ENCODE measurements at places on chromosomes 6 and 20. TPM values are rescaled to one million over a fixed set of nuclear protein-coding genes. Genes with fewer than 3 reads are reported as not detected.

DNA sequence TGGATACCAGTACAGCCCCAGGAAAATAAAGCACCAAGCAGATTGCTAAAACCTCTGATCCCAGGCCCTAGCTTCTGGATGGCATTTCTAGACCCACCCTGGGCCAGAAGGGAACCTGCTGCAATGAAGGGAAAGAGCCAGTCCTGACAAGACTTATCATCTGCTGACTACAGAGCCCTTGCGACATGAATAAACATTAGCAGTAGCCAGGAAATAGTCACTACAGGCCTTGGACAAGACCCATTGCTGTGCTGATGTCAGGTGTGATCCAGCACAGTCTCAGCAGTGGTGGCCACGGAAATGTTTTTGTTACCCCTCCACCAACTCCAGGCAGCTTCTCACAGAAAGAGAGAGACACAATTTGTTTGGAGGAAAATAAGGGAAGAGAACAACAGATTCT, 399.3 kb downstream of the HAO1 start:
- H3K27me3 ChIP-seq = no peaks in the 10 kb centered on the region
- no peak overlapping the region for H3K27ac ChIP-seq
- H3K36me3 ChIP-seq = no peaks in the 10 kb centered on the region
- no peak for DNase-seq
- H3K4me1 ChIP-seq = no peaks in the 10 kb centered on the region

DNA sequence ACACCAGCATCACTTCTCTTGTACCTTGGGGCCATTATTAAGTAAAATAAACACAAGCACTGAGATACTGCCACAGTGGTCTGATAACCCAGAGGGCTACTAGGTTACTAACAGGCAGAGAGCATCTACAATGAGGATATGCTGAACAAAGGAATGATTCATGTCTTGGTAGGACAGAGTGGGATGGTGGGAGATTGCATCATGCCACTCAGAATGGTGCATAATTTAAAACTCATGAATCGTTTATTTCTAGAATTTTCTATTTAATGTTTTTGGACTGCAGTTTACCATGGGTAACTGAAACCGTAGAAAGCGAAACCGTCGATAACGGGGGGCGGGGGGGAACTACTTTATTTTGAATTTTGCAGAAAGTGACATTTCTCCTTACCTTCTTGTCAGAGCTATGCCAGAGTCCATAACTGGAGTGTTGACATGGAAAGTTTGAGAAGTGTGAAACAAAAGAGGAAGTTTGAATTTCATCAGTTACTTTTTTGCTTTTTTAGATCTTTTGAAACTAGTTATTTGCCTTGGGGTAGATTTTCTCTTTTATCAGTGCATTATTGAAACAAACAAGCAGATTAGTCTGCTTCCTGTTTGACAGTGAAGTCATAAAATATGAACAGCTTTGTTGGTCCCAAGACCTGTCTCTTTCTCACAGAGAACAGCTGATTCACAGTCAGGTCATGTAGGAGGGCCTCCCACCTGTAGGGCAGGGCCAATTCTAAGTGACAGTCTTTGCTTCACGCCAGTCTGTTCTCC, 124.9 kb downstream of the KLHL32 start:
- H3K27ac ChIP-seq = no peak overlapping the region
- peak; percentile 36 for DNase-seq
- peak overlapping the region; percentile 21 for H3K4me3 ChIP-seq
- H3K4me1 ChIP-seq = no peaks in the 10 kb centered on the region
- H3K27me3 ChIP-seq = no peaks in the 10 kb centered on the region

DNA sequence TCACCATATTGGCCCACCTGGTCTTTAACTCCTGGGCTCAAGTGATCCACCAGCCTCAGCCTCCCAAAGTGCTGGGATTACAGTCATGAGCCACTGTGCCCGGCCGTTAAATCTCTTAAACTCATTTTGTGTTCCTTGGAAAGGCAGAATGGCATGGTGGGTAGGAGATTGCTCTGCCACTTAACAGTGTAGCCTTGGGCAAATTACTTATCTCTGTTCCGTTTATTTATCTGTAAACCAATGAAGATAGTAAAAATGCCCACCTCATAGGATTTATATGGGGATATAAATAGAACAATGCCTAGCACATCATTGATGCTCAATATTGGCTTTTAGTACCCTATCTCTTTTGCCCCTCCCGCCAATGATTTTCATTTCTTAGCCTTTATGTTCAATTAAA, 7.2 kb upstream of the PIM1 start:
- H3K27ac ChIP-seq = no peak overlapping the region
- no peak for DNase-seq
- no peaks in the 10 kb centered on the region for H3K4me1 ChIP-seq
- no peak overlapping the region for H3K4me3 ChIP-seq
- no peaks in the 10 kb centered on the region for H3K36me3 ChIP-seq

DNA sequence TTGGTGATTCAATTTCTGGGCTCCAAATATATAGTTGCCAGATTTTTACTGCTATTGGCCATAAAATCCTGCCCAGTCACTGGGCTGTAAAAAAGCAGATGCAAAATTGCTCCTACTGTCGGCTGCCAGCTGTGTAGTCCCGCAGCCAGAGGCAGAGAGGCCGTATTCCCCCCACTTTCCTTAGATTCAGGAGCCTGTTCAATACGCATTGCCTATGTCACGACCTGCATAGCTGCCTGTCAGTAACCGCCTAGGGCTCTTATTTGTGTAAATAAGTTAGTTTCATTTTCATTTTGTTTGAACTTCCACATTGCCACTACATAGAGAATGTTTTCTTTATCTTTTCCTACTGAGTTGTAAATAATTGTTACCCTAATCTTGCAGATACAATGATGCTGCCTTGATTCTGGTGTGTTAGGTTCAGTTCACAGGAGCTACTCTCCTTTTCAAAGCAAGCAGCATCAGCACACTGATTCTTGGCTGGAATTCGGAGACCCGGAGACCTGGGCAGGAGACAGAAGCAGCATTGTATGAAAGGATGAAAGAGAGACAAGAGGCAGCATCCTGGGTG, 46.0 kb upstream of the UST start:
- H3K27ac ChIP-seq = peak overlapping the region; percentile 5
- H3K27me3 ChIP-seq = no peaks in the 10 kb centered on the region
- no peaks in the 10 kb centered on the region for H3K36me3 ChIP-seq
- DNase-seq = no peak
- H3K4me1 ChIP-seq = peaks cover 14% of the 10 kb centered on the region
- peak overlapping the region; percentile 84 for H3K4me3 ChIP-seq

DNA sequence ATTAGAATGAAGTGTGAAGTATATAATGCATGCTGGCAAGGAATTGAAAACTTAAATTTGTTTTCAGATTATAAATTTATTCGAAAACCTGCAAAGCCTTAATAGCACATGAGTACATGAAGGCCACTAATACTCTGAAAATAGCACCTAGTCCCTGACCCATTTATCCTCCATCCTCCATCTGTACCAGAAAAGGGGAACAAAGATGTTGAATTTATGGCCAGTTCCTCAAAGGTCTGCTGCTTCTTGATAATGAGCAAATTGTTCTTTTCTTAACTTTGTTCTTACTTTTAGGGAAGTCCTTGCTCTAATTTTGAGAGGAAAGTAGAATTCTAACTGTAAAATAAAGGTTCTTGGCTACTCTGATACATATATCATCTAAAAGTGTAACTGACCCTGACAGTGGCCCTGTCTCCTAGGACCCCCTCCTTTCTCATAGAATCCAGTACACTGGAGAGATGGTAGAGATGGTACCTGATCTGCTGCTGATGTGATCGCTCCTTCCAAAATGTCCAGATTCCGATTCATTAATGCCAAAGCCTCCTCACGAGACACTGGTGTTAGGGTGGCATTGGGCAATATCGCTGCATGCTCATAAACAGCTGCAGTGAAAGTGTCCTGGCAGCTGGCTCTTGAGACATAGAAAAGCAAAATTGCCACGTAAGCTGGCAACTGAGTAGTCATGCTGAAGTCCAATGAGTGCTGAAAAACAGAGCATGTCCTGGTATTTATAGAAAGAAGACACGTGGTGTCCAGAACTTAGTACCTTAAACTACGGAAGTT, at the start of gene VNN1:
VNN1 (minus strand) TSS at position 704 of the 783 bp plus-strand sequence; CDS start at position 684, 20 bp downstream.
- H3K4me3 ChIP-seq = no peak within 1 kb of the TSS
- peaks cover 2% of the 10 kb centered on the region for H3K27me3 ChIP-seq
- no peaks in the 10 kb centered on the region for H3K36me3 ChIP-seq

DNA sequence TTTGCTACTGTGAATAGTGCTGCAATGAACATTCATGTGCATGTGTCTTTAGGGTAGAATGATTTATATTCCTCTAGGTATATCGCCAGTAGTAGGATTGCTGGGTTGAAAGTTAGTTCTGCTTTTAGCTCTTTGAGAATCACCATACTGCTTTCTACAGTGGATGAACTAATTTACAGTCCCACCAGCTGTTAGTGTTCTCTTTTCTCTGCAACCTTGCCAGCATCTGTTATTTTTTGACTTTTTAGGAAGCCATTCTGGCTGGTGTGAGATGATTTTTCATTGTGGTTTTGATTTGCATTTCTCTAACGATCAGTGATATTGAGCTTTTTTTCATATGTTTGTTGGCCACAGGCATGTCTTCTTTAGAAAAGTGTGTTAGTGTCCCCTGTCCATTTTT, 40.0 kb downstream of the PLG start:
- H3K36me3 ChIP-seq = no peaks in the 10 kb centered on the region
- H3K27ac ChIP-seq = no peak overlapping the region
- DNase-seq = no peak
- no peak overlapping the region for H3K4me3 ChIP-seq

GRCh38 chr6:16251706-16252105, 13.3 kb downstream of the GMPR start:
- H3K4me3 ChIP-seq = no peak overlapping the region
- no peak for DNase-seq
- H3K36me3 ChIP-seq = no peaks in the 10 kb centered on the region

GRCh38 chr6:158072083-158072721, 90.5 kb downstream of the SYNJ2 start:
- DNase-seq = peak; percentile 60
- peaks cover 4% of the 10 kb centered on the region for H3K4me1 ChIP-seq
- H3K4me3 ChIP-seq = peak overlapping the region; percentile 32
- peaks cover 24% of the 10 kb centered on the region for H3K36me3 ChIP-seq

GRCh38 chr6:119845161-119845560, 495.6 kb upstream of the MAN1A1 start:
- H3K27ac ChIP-seq = no peak overlapping the region
- no peaks in the 10 kb centered on the region for H3K27me3 ChIP-seq
- H3K4me1 ChIP-seq = no peaks in the 10 kb centered on the region
- H3K4me3 ChIP-seq = no peak overlapping the region
- no peak for DNase-seq

GRCh38 chr6:142698751-142699150, 246.2 kb downstream of the HIVEP2 start:
- no peaks in the 10 kb centered on the region for H3K27me3 ChIP-seq
- H3K36me3 ChIP-seq = no peaks in the 10 kb centered on the region
- no peak overlapping the region for H3K27ac ChIP-seq

DNA sequence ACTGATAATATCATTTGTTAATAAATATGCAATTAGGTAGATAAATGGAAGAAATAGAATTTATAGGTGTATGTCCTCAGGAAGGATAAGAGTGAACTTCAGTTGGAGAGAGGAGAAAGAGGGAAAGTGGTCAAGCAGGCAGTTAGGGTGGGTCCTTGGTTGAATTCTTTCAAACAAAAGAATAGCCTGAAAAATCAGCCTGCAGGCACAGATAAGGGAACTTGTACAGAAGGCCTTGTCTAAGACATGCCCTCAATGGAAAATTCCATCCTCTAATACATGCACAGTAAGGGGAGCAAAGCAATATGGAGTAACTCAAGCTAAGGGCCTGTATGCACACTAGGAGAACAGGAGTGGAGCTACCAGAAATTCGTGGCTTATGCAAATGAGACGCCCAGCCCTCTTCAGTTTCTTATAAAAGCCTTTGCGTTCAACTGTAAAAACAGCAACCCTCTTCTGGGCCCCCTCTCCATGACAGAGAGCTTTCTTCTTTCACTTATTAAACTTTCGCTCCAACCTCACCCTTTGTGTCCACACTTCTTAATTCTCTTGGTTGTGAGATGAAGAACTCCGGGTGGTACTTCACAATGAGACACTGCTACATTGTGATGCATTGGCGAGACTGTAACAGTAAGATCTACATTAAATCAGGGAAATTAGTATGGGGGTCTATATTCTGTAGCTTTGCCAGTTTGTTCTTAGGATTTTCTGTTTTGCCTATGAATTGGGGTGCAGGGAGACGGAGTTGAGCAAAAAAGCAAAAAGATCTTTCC, 147.0 kb downstream of the HS3ST5 start:
- H3K36me3 ChIP-seq = no peaks in the 10 kb centered on the region
- H3K4me3 ChIP-seq = no peak overlapping the region
- no peak overlapping the region for H3K27ac ChIP-seq
- no peak for DNase-seq

GRCh38 chr20:49497398-49497669, 14.9 kb upstream of the KCNB1 start:
- H3K36me3 ChIP-seq = no peaks in the 10 kb centered on the region
- no peak for DNase-seq
- H3K4me1 ChIP-seq = no peaks in the 10 kb centered on the region
- H3K27me3 ChIP-seq = peaks cover 16% of the 10 kb centered on the region
- H3K4me3 ChIP-seq = no peak overlapping the region

DNA sequence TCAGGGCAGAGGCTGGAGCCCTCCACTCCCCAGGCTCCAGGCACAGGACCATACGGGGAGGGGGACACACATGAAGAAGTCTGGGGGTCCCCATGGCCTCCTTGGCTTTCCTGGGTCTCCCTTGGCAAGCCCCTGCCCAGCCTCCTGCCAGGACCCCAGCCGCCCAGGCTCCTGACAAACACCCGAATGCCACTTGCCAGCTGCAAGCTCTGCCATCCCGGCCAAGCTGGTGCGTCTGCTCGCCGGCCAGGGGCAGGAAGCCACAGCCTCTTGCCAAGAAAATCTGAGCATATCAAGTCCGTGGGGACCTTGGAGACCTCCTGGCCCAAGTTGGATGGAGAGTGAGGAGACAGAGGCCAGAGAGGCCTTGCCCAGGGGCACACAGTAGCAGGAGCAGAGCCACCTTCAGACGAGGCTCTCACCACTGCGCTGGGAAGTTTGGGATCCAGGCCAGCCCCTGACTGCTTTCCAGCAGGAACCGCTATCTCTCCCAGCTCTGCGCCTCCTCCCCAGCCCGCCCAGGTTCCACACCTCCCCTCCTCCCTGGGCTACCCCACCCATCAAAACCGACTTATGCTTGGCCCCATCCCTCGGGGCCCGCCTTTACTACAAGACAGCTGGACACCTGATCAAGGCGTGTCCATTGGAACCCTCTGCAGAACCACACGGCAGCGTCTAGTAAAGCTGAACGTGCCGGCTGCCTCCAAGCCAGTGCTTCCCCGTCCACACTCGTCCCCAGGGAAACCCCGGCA, 80.2 kb downstream of the GRM4 start:
- H3K4me3 ChIP-seq = no peak overlapping the region
- H3K27ac ChIP-seq = no peak overlapping the region
- no peaks in the 10 kb centered on the region for H3K4me1 ChIP-seq
- H3K36me3 ChIP-seq = no peaks in the 10 kb centered on the region
- H3K27me3 ChIP-seq = no peaks in the 10 kb centered on the region
- no peak for DNase-seq

Gene MMP24
- polyA plus RNA-seq = 0.13 TPM

Gene WFDC5
- not detected for polyA plus RNA-seq

Gene TSBP1
- polyA plus RNA-seq = not detected

Gene CALHM4
- not detected for polyA plus RNA-seq

Gene TRPC4AP
- polyA plus RNA-seq = 61.2 TPM

Gene KPNA5
- polyA plus RNA-seq = 11.8 TPM

Gene ADAM33
- polyA plus RNA-seq = not detected

Gene DPPA5
- not detected for polyA plus RNA-seq

Measured in CD4-positive, CD25-positive, alpha-beta regulatory T cell (primary cell).